GM18507 (cell line): ENCODE measurements at places on chromosomes 11 and 22.

DNA sequence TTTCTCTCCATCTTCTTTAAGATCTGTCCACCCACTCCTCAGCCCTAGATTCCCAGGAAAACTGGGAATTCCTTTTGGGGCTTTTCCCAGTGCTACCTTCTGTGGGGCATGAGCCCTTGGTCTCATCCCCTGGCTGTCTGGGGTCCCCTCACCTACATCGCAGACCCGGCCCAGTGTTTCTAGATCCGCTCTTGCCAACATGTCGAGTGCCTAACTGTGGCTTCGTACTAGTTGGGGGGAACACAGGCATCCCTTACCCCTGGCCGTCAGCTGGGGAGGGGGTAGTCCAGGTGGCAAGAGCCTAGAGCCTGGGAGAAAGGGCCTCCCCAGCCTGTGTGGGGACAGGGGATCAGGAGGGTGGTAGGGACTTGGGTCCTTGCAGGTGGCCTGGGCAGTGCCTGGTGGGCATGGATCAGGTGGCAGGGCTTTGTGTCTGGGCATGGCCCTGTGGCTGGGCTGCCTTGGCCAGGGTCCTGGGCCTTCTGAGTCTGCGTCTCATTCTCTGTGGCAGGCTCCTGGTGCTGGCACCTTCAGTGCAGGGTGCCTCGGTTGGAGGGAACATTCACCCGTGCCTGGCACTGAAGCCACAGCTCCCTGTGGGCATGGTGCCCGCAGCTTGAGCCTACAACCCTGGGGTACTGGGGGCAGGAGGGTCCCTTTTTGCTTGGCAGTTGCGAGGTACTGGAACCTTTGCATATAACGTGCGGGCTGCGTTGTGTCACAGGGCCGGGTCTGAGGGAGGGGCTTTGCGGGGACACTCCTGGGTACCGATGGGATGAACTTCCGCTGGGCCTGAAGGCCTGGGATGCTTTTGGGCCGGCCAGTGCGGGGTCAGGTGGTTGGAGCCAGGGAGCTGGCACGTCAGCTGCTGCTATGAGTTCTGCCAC is 4.1 kb downstream of the KCNQ1 start:
- no peak for DNase-seq

DNA sequence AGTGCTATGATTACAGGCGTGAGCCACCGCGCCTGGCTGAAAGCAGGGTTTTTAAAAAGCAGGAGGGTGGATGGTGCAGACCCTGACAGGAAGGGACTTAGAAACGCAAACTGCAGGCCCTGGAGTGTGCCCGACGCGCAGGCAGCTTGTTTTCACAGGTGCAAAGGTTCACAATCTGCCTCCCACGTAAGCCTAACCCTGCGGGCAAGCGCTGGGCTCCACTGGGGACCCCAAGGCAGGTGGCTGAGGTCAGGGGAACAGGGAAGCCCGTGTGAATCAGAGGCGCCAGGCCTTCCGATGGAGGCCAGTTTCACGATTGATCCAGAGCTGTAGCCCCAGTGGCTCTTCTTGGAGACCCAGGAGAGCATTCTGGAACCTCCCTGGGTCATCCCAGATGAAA is 256.3 kb downstream of the BRD1 start:
- no peak for DNase-seq

DNA sequence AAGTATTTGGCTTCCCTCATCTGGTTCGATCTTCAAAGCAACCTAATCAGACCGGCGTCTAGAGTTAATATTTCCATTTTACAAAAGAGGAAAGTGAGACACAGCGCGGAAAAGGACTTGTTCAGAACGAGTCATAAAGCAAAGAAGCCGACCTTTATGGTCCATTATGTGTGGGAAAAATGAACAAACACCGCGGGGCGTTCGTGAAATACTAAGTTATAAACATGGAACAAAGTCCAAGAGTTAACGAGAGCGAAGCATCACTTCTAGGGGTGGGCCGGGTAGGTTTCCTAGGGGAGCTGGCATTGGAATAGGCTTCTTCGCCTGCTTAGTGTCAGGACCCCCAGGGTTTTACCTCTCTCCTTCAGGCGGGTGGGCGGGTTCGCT is 575 bp downstream of the DUSP18 start:
- no peak for DNase-seq

GRCh38 chr11:14793546-14793945 is 98.5 kb downstream of the CYP2R1 start:
- no peak for DNase-seq

GRCh38 chr11:121372671-121373429 is 79.3 kb upstream of the SORL1 start:
- peak; percentile 32 for DNase-seq

DNA sequence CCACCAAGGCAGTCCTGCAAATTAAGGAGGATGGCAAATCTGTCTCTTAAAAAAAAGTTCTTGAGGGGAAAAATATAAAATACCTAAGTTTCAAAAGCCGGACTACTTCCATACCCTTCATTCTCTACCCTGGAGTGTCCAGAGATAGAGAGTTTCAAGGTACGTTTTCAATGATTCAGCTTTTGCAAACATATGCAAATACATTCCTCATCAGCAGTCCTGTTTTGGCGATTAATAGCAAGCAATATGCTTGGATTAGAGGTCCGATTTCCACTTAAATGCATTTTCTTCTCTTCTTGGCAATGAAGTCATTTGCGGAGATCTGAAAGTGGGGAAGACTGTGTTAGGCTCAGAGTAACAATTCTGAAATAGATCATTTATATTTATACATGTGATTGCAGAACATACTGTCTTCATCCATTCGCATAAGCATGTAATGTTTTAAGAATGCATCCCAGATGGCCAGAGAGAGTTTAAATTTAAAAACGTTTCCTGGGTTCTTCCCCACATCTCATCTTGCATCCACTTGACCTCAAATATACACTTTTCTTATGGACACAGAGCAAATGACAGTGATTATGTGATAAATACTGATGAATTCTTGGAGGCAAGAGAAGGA is 13.8 kb upstream of the TFIP11 start:
- DNase-seq: no peak

- no peak for DNase-seq
These were observed 66.6 kb downstream of the RPL27A start for GRCh38 chr11:8749202-8749601.

DNA sequence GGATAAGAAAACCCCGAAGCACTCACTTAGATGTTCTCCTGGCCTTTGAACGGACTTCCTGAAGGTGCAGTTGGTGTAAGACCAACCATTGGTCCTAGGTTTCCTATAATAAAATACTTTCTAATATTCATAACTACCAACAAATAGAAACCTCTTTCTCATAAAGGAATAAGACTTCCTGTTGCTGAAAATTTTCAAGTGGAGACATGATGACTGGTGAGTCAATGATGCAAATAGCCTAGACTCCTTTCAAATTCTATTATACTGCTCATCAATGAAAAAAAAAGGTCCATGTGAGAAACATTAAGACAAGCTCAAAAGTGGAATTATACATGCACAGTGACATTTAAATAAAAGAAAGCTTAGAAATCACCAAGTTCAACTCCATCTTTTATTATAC is 862.8 kb downstream of the FAM181B start:
- DNase-seq: no peak

DNA sequence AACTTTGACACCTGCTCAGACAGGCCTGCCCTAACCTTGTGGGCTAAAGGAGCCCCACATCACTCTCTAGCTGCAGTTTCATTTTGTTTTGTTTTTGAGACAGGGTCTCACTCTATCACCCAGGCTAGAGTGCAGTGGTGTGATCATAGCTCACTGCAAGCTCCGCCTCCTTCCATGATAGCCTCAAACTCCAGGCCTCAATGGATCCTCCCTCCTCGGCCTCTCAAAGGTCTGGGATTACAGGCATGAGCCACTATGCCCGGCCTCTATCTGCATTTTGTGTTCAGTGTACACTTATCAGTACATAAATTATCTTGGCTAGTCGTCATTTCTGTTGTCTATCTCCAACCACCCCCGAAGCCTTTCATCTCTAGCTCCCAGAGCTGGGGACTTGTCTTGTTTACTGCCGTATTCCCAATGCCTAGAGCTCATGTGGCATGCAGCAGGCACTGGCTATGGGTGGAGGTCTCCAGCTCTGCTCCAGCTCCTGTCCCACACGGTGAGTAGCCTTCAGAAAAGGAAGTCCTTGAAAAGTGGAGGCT is 22.1 kb upstream of the PEX26 start:
- no peak for DNase-seq

- DNase-seq: no peak
These were observed 13.0 kb downstream of the SCN4B start for GRCh38 chr11:118139578-118139977.
